ENCODE measurements at places on chromosomes 1 and 21. TPM values are rescaled to one million over a fixed set of nuclear protein-coding genes. Genes with fewer than 3 reads are reported as not detected.

Gene MRAP
- not detected for total RNA-seq

Gene RAVER2
- 7.4 TPM for total RNA-seq

Gene EFNA3
- 0.73 TPM for total RNA-seq

Gene GPN2
- 9.6 TPM for total RNA-seq

Gene PRAMEF4
- not detected for total RNA-seq

Gene TGFBR3
- 123 TPM for total RNA-seq

Gene PRKAA2
- total RNA-seq: 0.73 TPM

Gene NOTCH2
- total RNA-seq: 271 TPM

All from subcutaneous preadipocyte (primary cell).